ENCODE measurements at places on chromosomes 7 and 10.

DNA sequence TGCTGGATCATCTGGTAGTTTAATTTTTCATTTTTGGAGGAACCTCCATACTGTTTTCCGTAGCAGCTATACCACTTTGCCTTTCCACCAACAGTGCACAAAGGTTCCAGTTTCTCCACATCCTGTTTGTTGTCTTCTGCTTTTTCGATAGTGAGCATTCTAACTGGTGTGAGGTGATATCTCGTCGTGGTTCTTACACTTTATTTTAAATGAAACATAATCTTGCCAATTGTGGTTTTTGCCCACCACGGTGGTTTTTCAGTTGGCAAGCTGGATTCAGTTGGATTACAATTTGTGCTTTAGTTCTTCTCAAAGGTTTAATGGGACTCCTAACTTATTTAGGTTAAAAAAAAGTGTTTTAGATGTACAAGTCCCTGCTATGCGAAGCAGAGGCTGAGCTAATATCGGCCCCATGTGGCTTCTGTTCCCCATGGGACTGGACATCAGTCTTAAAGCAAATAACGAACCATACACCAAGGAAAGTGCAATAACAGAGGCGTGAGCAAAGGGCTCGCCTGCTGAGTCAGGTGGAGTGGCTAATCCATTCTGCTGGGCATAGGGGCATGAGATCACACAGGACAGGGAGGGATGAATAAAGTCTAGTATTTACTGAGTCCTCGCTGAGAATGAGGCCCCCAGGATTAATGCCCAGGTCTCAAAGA is 153.6 kb downstream of the AOAH start:
- DNase-seq = no peak

DNA sequence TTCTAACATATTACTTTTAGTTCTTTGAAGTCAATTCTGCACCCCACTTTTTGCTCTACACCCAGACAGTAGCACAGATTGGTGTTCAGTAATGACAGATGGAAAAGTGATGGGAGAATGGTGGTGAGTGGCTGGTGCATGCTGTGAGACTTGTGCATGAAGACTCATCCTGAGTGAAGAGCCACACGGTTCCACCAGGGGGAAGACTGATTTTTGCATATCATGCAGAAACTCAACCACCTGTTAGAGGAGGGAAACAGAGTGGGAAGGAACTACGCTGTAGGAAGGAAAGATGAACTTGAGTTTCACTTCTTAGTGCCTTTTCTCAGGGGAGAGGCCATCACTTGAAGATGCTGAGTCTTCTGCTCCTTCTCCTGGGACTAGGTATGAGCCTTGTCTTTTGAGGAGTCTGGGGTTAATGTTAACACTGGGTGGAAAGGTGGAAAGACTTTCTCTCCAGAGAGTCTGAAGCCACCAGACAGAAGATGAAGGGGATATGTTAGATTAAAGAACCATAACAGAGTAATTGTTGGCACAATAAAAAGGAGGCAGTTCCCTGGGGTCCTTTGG is 9.3 kb upstream of the PRSS1 start:
- no peak for DNase-seq

DNA sequence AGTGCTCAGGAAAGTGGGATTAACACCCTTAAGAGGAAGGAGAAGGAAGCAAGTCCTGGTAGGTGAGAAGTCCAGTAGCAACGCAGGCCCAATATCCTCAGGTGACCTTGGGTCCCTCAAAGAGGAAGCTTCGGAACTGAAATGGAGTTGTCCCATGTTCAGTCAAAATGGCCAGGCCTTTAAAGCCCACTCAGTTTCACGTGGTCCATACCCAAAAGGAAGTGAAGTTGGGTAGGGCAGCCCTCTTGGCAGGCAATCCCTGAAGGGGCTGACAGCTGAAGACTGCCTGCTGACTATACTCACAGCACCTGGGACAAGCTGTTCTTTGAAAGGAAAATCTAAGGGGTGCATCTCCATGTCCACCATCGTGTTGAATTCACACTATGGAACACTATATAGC is 3.0 kb downstream of the GSAP start:
- DNase-seq = no peak

- no peak for DNase-seq
Measured at GRCh38 chr10:17578603-17579002, 38.6 kb downstream of the HACD1 start.

GRCh38 chr10:60444494-60445064 is 54.9 kb upstream of the ANK3 start:
- no peak for DNase-seq

DNA sequence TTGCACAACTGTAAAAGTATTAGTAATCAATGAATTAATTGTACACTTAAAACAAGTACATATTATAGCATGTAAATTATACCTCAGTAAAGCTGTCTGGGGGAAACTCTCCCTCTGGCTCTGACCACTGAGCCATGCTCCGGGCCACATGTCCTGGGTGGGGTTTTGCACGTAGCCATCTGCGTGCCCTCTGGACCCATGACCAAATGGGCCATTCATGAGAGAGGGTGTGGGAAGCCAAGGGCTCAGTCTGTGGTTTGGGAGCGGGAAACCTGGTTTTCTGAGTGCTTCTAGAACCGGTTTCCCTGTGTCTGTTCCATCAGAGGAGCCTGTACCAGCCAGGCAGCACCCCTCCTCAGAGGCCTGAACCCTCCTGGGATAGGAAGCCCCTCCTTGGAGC is 143.2 kb downstream of the SH3PXD2A start:
- no peak for DNase-seq

- DNase-seq = no peak
Measured at GRCh38 chr10:79472951-79473350, 27.5 kb upstream of the ZCCHC24 start.

DNA sequence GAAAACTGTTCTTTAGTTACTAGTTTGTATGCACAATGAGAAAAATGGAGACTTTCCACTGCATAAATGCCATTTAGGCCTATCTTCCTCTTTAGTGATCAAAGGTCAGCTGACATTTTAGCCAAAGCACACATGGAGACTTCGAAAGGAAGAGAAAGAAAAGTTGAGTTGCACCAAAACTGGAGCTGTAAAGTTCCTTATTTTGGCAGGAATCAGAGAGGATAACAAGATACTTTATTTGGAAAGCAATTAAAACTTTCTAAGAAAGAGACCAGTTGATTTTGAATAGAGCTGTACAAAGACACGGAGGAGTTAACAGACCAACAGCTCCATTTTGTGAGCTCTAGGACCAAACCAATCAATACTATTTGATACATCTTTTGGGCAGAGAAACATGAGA is 14.2 kb downstream of the ENTPD7 start:
- no peak for DNase-seq

DNA sequence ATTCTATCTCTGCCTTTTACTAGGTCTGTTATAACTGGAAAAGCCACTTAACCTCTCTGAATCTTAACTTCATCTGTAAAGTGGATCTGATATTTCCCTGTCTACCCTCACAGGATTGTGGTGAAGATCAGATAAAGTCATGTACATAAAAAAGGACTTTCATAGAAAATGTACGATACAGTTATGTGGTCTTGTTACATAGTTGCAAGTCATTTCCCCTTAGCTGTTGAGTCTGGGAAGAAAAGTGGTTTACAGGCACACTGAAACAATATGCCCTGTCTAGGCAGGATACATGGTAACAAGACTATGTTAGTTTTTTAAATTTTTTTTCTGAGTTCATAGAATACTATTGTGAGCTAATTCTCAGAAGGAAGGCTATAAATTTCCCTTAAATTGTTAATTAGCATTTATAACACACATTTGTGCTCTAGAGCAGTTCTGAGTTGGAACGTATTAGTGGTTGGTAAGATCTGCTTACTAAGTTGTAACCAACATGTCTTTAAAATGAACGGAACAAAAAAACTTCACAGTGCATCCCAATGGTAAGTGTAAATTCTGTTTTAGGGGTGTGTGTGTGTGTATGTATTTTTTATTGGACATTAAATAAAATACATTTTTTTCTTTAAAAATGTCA is 7.1 kb upstream of the GSTO1 start:
- DNase-seq = no peak

- no peak for DNase-seq
Measured at GRCh38 chr10:114265392-114266053, 26.5 kb downstream of the VWA2 start.

- DNase-seq = no peak
Measured at GRCh38 chr10:37146443-37146842, 21.0 kb downstream of the ANKRD30A start.

DNA sequence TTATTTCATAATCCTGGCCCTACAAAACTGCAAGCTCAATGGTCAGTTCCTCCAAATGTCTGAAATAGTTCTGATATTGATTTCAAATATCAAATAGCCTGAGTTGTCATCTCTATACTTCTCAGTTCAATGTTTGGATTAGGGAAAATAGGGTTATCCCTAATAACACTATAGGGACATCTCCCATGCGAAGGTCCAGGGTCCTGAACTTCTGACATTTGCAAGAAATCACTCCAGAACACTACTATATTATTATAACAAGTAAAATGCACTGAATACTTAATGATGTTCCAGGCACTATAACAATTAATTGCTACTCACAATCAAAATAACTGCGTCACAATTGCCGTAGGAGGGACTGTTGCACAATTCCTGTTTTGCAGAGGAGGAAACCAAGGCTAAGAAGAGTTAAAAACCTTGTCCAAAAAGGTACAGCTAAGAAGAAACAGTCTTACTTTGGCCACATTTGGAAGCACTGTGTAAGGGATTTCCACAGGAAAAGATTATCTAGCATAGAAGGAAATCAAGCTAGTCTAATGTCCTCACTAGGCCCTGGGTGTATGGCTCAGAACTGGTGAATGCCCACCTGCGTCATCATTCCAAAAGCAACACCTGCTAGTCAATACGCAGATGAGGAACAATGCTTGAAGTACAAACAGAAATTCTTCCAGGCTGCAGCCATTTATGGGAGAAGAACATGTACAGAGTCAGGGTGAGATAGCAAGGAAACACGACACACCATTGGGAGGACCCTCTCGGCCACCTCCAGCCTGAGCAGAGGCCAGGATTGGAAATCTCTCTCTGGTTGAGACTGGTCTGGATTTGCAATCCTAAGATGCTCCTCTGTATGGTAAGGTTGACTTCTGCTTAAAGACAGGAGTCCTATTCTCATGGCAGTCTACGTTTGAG is 48.3 kb downstream of the ABLIM1 start:
- no peak for DNase-seq

GRCh38 chr10:129509155-129509554 is 42.1 kb downstream of the MGMT start:
- no peak for DNase-seq

GRCh38 chr10:102648269-102648888 is 4.1 kb downstream of the TRIM8 start:
- DNase-seq = no peak

GRCh38 chr7:55339033-55340000 is 25.8 kb upstream of the LANCL2 start:
- no peak for DNase-seq

All from NCI-H526 treated with DMSO at 0.1 percent for 48 hours (cell line).